ENCODE measurements at places on chromosomes 2 and 18. TPM values are rescaled to one million over a fixed set of nuclear protein-coding genes. Genes with fewer than 3 reads are reported as not detected.

DNA sequence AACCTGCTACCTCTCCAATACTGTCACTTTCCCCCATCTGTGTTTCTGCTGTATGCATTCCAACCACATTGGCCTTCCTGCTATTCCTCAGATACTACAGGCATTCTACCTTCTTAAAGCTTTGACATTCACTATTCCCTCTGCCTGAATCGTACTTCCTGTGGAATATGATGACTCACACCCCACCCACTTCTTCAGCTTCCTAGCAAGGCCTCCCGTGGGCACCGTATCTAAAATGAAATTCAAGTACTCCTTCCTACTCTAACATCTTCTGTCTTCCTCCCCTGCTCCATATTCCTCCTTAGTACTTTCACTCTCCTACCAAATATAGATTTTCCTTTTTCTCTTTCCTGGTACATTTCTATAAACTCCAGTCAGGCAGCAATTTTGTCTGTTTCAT, 710.4 kb downstream of the RNF144A start:
- DNase-seq = no peak

DNA sequence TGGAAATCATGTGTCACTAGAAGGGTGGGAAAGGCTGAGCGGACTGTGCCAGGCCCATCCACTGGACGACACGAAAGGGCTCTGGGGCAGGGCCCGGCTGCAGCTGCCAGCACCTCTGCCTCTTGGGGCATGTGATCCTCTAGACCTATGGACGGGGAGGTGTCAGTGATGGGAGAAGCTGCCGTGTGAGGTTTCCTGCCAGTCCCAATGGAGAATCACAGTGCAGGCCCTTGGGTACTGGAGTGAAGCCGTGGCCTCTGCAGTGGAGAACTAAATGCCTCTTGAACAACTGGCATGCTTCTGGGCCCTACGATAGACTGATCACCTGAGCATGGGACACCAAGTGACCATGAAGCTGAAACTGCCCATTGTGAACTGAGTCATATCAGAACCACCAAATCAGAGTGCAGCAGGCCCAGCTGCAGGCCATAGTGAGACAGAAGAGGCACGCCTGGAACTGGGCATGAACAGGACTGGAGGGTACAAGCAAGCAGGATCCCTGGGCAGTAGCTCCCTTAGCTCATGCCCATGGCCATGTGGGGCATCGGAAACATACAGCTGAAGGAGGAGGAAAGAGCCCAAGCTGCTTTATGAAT, 18.8 kb upstream of the RHOB start:
- DNase-seq = no peak

DNA sequence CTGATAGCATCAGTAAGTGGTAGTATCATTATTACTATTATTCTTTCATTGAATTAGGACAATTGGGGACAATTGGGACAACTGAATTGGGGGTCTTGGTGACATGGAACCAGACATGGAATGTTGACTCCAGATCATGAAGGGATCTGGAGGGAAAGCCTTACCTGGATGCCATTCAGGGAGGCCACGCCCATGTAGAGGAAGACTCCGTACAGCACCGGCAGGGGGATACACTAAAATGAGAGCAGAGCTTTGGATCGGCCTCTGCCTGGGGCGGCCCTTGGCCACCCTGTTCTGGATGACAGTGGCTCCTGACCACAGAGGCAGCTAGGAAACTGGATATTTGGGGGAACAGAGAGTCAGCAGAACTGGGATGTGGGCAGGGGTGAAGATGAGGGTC, 29.2 kb downstream of the MTHFD2 start:
- no peak for DNase-seq

GRCh38 chr2:101566632-101567228, 91.8 kb upstream of the RFX8 start:
- no peak for DNase-seq

The CDK15 gene
- total RNA-seq = not detected

GRCh38 chr18:9715978-9716774, 8.1 kb downstream of the RAB31 start:
- DNase-seq = no peak

DNA sequence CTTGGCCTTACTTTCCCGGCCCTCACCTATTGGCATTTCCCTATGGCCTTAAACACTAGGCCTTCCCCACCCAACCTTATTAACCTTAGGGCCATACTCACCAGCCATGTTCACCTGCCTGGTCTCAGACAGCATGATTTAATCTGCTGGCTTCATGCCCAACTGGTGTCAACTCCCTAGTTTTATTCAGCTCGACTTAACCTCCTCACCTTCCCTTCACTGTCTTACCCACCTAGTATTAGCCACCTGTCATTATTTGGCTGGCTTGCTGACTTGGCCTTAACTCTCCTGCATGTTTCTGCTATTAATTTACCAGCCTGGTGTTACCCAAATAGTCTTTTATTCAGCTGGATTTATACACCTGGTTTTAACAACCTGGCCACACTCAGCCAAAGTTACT, 136.0 kb upstream of the ZSWIM2 start:
- no peak for DNase-seq

- DNase-seq = no peak
Observed at GRCh38 chr2:53575721-53576124, 191.9 kb upstream of the CHAC2 start.

- no peak for DNase-seq
Observed at GRCh38 chr2:156933645-156934225, 323.8 kb upstream of the GALNT5 start.

GRCh38 chr2:145743011-145743410, 1223.1 kb upstream of the ZEB2 start:
- DNase-seq = no peak

DNA sequence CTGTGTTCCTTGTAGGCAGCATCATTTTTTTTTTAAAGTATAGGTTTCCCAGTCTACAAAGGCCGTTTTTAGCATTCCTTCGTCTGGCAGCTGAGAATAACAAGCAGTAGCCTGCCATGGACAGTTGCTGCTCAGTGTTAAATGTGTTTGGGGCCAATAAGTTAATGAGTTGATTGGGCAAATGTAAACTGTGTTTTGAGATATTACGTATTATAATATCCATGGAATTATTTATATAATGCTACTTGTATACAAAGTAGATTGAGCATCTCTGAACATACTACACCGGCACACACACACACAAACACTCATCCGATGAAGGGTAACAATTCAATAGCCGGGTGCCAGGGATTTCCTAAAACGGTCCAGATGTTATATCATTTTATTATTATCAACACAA, 97.2 kb downstream of the IRS1 start:
- no peak for DNase-seq

The SLC4A5 gene
- total RNA-seq = 0.86 TPM

The GATA6 gene
- 0.09 TPM for total RNA-seq

The CRYGD gene
- 0.98 TPM for total RNA-seq

DNA sequence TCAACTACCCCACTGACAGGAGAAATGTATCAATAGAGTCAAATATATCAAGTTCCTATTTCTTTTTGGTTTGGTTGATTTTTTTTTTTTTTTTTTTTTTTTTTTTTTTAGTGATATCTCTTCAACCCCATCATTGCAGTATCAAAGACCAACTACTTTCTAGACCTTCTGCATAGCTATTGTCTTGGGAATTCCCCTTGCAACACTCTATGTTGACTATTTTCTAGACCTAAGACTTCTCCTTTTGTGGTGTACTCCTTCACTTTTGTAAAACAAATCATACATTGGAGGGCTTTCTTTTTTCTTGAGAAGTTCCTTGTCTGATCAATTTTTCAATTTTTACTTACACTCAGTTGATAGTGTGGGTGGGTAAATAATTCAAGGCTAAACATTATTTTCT, 46.5 kb upstream of the NR4A2 start:
- DNase-seq = no peak

- no peak for DNase-seq
Observed at GRCh38 chr2:85907671-85908157, 18.9 kb upstream of the ST3GAL5 start.

GRCh38 chr2:53727921-53728320, 39.7 kb upstream of the CHAC2 start:
- DNase-seq = no peak

- no peak for DNase-seq
Observed at GRCh38 chr2:28340312-28341202, 52.1 kb upstream of the FOSL2 start.

GRCh38 chr2:105798595-105798994, 53.9 kb downstream of the NCK2 start:
- DNase-seq = no peak

The DSEL gene
- total RNA-seq = 20.6 TPM

DNA sequence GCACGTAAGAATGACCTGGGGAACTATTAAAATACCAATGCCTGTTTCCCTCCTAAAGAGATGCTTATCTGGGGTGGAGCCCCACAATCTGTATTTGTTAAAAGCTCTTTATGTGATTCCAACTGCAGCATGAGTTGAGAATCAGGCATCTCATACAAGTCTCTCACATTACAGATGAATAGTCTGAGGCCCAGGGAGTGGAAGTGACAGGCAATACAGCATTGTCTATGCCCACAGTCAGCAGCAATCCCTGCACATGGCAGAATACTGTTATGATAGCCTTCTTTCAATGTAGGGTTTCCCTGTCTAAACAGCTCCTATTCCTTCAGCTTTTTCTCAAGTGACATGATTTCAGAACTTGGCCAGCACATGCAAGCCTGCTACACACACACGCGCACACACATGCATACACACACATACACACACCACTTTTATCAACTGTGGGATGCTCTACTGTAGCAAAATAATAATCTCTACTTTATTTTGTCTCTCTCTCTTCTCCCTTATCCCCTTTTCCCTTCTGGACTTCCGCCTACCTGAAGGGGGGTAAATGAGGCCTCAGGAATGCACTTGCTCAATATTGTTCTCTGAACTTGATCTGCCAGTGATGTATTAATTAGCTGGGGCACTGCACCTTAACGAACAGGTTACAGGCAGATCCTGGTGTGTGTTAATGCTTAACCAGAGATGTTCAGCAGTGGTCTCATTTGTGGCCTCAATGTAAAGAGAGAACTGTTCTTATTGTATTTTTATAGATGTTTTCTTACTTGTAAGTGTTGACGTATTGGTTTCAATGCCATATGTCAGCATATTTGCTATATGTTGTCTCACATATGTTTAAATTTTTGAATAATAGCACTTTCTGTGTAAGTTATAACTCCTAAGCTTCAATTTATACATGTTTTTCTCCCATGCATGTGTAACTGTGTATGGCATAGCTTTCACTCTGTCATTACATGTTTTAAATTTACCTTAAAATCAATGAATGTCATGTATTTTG, 116.0 kb downstream of the SETBP1 start:
- DNase-seq = no peak
